ENCODE measurements at places on chromosomes 5 and 9. TPM values are rescaled to one million over a fixed set of nuclear protein-coding genes. Genes with fewer than 3 reads are reported as not detected.

PDE8B gene
- total RNA-seq, result 0.05 TPM

CNTFR gene
- not detected for total RNA-seq

GPSM1 gene
- 23.6 TPM for total RNA-seq

ADRB2 gene
- total RNA-seq, result 7.6 TPM

GFPT2 gene
- 10.2 TPM for total RNA-seq

All from renal cortical epithelial cell (primary cell).